ENCODE measurements at places on chromosomes 7 and 10.

DNA sequence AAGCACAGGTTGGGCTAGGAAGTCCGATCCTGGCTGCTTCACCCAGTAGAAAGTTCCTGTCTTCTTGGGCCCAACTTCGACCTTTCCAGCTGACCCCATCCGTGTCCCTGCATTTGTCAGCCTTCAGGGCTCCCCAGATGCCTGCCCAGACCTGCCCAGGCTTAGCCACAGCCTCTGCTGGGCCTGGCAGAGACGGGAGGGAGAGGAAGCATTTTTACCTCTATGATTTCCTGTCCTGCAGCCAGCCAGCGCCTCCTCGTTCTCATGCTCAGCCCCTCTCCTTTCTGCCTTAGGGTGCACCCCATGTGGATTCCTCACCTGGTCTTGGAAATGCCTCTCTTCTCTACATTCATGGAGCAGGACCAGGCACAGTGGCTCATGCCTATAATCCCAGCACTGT lies 3.7 kb downstream of the METTL27 start:
- no peak for DNase-seq

GRCh38 chr10:71517298-71518169 lies 120.8 kb downstream of the CDH23 start:
- no peak for DNase-seq

- no peak for DNase-seq
Measured at GRCh38 chr10:132489053-132489703, 48.4 kb upstream of the INPP5A start.

- DNase-seq: peak; percentile 84
Measured at GRCh38 chr10:102231357-102232318, 5.5 kb downstream of the ELOVL3 start.

GRCh38 chr10:49616421-49617101 lies 2.7 kb downstream of the CHAT start:
- no peak for DNase-seq

DNA sequence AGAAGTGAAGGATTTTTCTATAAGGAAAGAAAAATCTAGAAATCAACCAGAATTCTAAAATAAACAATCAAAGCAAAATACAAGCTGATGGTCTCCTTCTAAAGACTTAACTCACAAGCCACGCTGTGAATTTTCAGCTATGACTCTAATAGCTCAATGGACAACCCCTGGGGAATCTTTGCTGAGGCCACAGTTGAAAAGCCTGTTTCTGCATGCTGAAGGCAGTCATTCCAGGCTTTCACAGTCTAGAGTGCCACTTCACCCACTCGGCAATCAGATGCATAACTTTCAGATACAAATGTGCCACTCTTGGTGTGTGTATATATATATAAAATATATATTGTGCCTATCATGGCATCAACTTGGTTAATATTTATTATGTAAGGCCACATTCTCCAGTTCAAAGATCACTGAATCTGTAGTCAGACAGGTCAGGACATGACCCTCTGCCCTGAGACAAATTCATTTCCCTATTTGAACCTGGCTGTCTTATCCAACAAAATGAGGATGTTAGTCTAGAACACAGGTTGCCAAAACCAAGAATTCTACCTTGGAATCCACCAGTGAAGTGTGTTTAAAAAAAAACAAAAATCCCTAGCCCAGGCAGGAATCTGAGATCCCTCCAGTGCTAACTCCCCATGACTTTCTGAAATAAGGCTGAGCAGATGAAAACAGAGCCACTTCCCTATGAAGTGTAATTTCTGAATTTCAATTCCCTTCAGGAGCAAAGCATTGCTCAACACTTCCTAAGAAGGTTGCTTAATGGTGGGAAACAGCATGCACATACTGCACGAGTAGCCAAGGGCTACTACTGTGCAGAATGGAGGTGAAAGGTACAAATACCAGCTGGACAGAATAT lies 9.9 kb downstream of the LIPA start:
- DNase-seq: no peak

DNA sequence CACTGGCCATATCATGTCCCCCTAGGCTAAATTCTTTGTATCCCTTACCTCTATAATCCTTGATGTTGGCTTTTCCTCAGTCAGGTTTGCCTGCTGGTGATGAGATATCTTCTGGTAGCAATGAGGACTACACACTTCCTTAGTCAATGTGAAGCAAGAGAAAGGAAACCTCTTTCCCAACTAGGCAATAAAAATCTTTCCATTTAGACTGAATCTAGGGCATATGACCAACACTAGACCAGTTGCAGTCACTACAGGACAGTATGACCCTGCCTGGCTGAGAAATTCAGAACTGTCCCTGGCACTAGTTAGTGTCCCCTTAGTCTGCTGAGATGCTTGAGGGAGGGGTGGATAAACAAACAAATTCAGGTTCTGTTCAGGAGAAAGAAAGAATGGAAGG lies 142.6 kb downstream of the RNLS start:
- DNase-seq: no peak

- DNase-seq: no peak
Measured at GRCh38 chr7:30927559-30927958, 15.9 kb downstream of the AQP1 start.

- no peak for DNase-seq
Measured at GRCh38 chr10:71703577-71703976, 16.0 kb downstream of the C10orf105 start.

DNA sequence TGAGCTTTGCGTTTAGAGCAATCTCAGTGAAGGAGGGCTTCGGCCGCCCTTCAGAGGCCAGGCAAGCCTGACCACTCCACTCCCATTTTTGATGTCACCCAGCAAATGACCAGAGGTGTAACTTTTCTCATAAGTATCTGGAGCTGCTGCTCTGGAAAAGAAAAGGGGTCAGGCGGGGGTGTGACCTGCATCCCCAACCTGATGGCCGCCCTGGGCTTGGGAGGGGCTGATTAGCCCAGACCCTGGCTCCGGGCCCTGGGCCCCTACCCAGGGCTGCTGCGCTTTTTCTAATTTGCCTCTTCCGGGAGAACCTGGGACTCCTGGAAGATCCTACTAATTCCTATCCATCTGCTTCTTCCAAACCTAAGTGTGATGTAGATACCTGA lies 9.6 kb upstream of the EBF3 start:
- DNase-seq: no peak

GRCh38 chr10:52466464-52466863 lies 152.4 kb downstream of the DKK1 start:
- DNase-seq: no peak

DNA sequence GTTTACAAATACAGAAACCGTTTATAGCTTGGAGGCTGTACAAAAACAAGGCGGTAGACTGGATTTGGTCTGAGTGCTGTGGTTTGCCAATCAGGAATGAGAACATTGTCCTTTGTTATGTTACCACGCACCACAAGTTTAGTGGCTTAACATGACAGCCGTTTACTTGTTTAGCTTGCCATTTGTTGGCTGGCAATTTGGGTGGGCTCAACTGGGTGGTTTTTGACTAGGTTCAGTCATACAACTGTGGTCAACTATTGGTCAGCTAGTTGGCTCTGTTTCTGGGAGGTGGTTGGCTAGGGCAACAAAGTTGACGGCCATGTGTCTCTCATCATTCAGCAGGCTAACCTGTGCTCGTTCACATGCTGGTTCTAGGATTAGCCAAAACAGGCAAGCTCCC lies 60.1 kb upstream of the SP8 start:
- no peak for DNase-seq

DNA sequence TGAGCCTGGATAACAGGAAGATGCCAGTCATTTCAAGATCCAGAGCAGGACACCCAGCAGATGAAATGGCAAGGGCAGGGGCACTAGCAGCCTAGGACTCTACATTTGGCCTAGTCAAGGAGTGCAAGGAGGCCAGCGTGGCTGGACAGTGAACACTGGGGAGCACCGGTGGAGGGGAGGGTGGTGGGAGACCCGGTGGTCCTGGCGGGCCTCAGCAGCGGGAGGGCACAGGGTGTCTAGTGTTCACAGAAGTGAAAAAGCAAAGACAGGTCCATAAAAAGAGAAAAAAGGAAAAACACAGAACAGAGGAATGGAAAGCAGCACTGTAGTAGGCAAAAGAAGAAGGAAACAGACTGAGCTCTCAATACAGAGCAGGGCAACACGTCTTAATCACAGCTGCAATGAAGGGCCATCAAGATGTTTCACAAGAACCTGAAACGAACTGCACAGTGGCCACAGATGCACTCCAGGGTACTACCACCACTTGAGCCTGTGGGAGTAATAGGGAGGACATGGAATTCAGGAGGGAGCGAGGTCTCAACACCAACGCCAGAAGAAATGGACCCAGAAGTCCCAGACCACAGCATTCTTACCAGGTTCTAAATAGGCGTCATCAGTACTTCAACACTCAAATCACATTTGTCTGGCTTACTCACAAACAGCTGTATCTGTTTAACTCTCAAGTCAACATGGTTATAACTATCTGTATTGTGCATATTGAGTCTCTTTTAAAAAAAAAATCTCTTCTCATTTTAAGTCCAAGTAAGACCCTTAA lies 573.7 kb downstream of the PARD3 start:
- no peak for DNase-seq

- no peak for DNase-seq
Measured at GRCh38 chr10:55065185-55065584, 264.2 kb upstream of the PCDH15 start.

- DNase-seq: no peak
Measured at GRCh38 chr7:88919478-88920131, 124.1 kb upstream of the TEX47 start.

DNA sequence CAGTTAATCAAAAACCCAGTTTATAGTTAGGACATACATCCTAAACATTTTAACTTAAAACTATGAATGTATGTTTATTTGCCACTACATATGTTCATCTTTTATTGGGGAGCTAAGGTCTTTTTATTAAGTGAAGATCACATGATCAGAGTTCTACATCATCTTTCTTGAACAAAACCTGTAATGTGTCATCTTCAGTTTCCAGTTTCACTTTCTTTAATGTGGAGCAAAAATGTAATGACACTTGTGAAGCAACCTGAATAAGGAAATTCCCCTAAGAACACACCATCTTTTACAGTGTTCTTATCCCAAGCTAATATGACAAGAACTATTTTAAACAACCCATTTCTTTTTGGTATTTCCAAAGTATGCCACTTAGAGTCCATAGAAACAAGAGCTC lies 166.7 kb upstream of the BET1 start:
- no peak for DNase-seq

DNA sequence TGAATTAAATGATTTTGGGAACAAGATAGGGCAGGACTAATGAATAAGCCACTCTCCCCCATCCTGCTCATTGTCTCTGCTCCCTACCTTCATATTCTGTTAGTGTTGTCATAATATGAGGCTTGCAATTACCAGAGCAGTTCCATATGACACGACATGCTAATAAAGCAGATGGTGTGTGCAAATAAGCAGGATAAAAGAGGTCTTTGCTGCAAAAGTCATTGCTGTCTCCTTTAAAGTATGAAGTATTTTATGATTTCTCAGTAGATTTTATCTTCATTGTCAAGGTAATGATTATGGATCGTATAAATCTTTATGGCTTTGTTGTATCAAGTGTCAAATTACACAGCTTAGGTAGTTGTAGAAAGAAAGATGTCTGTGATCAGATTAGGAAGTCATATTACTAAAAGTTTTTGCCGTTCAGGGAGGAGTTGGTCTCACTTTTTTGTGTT lies 114.8 kb downstream of the SDK1 start:
- no peak for DNase-seq

- no peak for DNase-seq
Measured at GRCh38 chr7:1274121-1274875, 41.6 kb downstream of the UNCX start.

GRCh38 chr10:97574374-97575126 lies 2.0 kb downstream of the ANKRD2 start:
- DNase-seq: no peak

DNA sequence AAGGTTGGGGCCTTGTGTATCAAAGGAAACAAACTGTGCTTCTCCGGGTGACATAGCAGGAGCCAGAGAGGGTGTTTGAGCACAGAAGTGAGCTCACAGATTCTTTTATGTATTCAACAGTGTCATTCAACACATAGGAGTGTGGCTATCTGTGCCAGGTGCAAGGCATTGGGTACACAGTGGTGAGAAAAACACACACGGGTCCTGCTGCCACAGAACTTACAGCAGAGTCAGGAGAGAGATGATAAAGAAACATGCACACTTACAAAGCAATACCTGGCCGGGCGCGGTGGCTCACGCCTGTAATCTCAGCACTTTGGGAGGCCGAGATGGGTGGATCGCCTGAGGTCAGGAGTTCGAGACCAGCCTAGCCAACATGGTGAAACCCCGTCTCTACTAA lies 16.3 kb upstream of the ECHDC3 start:
- DNase-seq: no peak

GRCh38 chr7:85695533-85695932 lies 508.7 kb upstream of the SEMA3D start:
- no peak for DNase-seq

GRCh38 chr10:125062914-125063230 lies 97.5 kb downstream of the CTBP2 start:
- no peak for DNase-seq

GRCh38 chr10:75121322-75121721 lies 9.9 kb downstream of the SAMD8 start:
- DNase-seq: no peak

GRCh38 chr10:74153123-74153522 lies 2.1 kb downstream of the ADK start:
- no peak for DNase-seq

- DNase-seq: no peak
Measured at GRCh38 chr10:47401874-47402640, 18.0 kb upstream of the ZNF488 start.

- no peak for DNase-seq
Measured at GRCh38 chr7:57821438-57822382, 371.7 kb downstream of the ZNF716 start.

- peak; percentile 84 for DNase-seq
Measured at GRCh38 chr7:149209518-149210269, 14.3 kb downstream of the ZNF282 start.

DNA sequence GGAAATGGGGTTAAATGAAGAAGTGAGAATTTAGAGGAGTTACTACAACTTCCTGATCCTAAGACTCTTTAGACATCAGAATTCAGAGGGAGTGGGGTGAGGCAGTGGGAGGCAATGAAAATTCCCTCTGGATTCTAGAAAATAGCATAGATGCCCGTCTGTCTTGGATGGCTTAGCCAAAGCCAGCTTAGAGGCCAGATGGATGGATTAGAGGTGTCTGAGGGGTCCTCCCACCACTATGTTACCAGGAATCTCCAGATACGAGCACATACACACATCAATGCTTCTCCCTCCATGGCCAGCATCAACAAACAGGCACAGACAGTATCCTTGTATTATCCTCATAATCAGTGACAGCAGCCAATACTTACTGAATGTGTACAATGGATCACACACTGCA lies 418.1 kb downstream of the PLXNA4 start:
- DNase-seq: no peak

DNA sequence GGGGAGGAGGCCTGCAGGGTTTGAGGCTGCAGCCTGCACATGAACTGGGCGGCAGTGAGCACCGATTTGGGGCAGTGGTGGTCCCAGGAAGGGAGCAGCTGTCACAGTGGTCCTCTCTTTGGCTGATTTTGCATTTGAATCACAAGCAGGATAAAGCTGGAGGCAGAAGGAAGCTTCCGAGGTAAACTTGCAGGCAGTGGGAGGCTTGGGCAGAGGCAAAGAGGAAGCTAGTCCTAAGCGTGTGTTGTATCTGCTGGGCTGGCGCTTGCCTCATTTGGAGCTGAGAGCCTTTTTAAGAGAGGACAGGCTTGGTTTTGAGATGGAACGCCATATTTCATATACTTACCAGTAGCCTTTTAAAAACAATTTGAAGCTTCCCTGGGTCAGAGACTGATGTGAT lies 177.2 kb upstream of the PODXL start:
- no peak for DNase-seq
